ENCODE measurements at places on chromosomes 6 and 20. TPM values are rescaled to one million over a fixed set of nuclear protein-coding genes. Genes with fewer than 3 reads are reported as not detected.

DNA sequence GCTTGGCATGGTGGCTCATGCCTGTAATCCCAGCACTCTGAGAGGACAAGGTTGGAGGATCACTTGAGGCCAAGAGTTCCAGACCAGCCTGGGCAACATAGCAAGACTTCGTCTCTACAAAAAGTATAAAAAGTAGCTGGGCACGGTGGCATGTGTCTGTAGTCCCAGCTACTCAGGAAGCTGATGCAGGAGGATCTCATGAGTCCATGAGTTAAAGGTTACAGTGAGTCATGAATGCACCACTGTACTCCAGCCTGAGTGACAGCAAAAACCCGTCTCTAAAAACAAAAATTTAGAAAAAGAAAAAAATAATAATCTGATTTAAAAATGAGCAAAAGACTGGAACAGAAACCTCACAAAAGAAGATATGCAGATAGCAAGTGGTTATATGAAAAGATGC, 279.7 kb downstream of the RNGTT start:
- no peaks in the 10 kb centered on the region for H3K36me3 ChIP-seq
- no peak overlapping the region for H3K4me3 ChIP-seq
- H3K27ac ChIP-seq, result no peak overlapping the region

- no peaks in the 10 kb centered on the region for H3K36me3 ChIP-seq
- no peak for DNase-seq
- no peak overlapping the region for H3K27ac ChIP-seq
- no peak overlapping the region for H3K4me3 ChIP-seq
- no peaks in the 10 kb centered on the region for H3K27me3 ChIP-seq
Observed at GRCh38 chr6:22363714-22364239, 66.9 kb upstream of the PRL start.

DNA sequence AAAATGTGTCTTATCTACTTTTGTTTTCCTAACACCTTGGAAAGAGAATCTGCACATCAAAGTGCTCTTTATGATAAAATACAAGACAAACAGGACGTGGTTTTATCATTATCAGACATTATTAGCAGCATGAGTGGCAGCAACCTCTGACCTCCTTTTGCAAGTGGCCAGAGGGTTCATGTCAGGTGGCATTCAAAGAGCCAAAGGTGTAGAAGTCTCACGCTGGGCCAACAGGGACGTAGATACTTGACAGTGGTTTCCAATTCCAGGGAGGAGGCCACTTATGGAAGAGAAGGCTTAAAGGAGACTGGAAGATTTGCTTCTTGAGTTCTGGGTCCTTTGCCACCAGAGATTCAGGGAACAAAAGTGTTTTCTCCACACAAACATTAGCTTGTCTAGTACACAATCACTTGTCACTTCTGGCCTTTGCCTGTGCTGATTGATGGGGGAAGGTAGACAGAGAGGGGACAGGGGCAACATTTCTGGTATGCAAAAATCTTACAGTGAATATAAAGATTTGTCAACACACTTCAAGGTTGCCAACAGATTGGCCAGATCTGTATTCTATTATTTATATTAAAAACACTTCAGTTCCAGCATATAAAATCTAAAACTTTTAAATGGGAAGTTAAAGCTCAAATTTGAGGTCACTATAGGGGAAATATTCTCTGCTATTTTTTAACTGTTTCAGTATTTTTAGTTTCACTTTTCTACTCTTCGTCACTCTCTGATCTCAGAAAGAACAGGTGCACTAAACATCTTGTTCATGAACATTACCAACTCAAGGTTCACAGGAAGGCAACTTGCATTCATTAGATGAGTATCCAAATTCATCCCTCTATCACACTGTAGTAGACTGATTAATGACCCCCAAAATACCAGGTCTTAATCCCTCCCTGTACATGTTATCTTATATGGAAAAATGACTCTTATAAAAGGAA, 52.1 kb upstream of the FBXO30 start:
- no peak overlapping the region for H3K27ac ChIP-seq
- no peaks in the 10 kb centered on the region for H3K27me3 ChIP-seq
- H3K4me3 ChIP-seq, result no peak overlapping the region
- H3K36me3 ChIP-seq, result no peaks in the 10 kb centered on the region
- peaks cover 13% of the 10 kb centered on the region for H3K4me1 ChIP-seq
- no peak for DNase-seq

DNA sequence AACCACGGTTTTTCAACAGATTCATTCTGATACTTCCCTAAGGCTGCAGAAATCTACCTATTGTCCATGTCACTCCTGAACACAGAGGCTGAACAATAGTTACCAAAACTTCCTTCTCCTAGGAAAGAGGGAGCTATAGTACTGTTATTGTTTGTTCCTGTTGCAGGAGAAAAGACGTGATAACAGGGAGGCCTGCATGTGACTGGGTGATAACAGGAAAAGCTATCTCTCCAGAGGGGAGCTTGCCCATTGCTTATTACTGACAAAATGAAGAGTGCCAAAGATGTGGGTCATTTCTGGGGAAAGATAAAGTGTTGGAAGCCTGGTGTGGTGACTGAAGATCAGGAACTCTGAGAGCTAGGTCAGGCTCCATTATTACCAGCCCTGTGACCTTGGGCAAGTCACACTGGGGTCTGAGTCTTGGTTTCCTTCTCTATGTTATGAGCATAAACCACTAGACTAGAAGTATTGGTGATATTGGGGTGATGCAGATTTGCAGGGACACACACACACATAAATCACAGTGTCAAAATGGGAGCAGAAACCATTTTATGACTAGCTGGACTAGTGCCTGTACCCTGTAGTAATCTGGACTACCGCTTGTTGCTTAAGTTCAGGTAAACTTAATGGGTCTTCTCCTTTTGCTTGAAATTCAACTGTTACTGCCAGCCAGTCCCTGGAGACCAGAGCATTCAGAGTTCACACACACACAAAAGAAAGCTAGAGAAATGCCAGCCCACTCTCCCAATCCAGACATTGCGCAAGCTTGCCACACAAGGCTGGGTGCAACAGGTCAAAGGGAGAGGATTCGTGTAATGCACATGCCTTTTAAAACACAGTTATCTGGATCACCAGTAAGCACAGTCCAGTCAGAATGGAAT, 136.0 kb upstream of the CNR1 start:
- no peak overlapping the region for H3K27ac ChIP-seq
- DNase-seq, result no peak
- no peak overlapping the region for H3K4me3 ChIP-seq
- H3K27me3 ChIP-seq, result no peaks in the 10 kb centered on the region

DNA sequence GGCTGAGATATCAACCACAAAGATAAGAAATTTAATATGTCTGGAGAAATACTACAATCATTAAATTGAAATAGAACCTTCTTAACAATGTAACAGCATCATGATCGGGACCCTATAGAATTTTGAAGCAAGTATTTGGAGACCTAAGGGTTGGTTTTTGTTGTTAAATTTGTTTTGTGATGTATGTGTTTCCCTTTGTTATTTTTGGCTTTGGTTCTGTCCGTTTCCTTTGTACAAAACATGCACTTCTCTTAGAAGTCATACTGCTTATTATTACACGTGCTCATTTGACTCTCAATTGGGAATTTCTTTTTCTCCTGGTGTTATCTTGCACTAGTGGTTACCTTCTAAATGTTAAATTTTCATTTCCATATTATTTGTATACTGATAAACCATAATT, 4.0 kb upstream of the PLN start:
- H3K27me3 ChIP-seq, result no peaks in the 10 kb centered on the region
- DNase-seq, result no peak
- H3K27ac ChIP-seq, result peak overlapping the region; percentile 89
- H3K4me3 ChIP-seq, result no peak overlapping the region

DNA sequence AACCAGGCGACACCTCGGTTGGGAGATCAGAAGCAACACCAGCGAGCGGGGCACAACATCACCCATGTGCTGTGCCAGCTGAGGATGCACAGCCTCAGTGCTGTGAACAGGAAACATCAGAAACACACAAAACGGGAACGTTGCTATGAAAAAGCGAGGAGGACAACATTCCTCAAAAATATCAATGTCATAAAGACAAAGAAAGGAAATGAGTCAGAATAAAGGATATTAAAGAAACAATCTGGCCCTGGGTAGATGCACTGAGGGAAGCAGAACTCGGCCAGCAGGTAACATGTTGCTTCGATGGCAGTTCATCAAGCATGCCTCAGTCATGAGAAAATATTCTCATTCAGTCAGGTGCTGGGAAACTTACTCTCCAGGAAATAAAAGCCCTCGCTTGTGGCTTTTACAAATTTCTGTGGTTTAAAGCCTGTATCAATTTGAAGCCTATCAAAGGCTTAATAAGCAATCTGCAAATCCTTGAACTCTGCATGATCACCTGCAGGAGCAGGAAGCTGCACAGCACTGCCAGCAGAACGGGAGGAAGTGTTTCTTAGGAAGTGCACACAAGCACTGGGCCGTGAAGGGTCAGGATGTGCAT, 77.5 kb downstream of the GINS1 start:
- H3K36me3 ChIP-seq, result peaks cover 7% of the 10 kb centered on the region
- H3K4me3 ChIP-seq, result no peak overlapping the region
- H3K4me1 ChIP-seq, result peaks cover 10% of the 10 kb centered on the region
- H3K27me3 ChIP-seq, result no peaks in the 10 kb centered on the region

DNA sequence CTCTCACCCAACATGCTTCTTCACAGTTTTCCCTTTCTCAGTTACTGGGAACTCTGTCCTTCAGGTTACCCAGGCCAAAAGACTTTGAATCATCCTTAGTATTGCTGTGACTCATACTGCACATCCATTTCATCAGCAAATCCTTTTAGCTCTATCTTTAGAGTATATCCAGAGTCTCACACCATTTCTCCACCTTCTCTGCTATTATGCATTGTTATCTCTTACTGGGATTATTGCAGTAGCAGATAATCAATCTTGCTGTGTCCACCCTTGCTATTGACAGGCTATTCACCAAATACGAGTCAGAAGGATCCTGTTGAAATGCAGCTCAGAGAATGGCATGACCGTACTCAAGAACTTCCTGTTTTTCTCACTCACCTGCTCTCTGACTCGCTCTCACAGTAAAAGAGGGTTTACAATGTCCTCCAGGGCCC, 57.3 kb downstream of the BCKDHB start:
- H3K4me1 ChIP-seq, result no peaks in the 10 kb centered on the region
- no peak overlapping the region for H3K27ac ChIP-seq
- no peaks in the 10 kb centered on the region for H3K27me3 ChIP-seq
- no peak overlapping the region for H3K4me3 ChIP-seq
- no peaks in the 10 kb centered on the region for H3K36me3 ChIP-seq

DNA sequence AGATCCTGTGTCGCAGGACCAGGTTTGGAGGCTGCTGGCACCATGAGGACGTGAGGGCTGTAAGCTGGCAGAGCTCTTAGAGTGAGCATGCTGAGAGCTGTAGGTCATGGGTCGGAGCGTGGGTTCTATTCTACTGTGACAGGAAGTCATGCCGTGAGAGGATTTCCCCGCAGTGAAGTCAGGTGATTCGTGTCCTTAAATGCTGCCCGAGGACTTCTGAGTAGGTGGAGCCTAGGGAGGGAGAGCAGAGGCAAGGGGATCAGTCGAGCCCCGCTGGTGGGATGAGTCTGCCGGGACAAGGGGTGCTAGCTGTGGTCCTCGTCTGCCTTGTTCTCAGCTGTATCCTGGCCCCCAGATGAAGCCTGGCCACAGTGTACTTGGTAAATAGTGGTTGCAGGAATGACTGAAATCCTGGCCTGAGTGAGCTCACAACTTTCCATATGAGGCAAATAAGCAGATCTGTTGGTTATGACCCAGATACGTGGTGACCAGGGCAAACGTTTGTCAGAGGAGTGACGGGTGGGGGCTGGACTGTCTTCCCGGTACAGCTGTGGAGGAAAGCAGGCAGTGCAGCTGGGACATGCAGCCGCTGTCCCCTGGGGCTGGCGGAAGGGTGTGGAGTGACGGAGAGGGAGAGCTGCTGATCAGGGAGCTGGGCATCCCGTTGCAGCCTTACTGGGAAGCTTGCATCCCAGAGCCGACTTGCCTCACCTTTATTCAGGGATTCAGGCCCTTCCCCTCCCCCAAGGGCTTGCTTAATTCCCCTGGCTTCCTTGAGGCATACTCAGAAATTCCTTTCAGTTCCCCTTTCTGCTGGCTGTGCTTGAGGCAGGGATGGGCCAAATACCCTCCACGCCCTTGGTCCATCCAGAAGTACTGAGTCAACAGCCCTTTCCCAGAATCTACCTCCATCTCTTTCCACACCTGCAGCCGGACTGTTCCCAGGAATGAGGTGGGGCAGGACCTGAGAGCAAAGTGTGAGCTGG, 250.9 kb upstream of the RREB1 start:
- peak overlapping the region; percentile 49 for H3K27ac ChIP-seq
- peaks cover 15% of the 10 kb centered on the region for H3K4me1 ChIP-seq
- DNase-seq, result peak; percentile 65

GRCh38 chr20:25245461-25245860, 2.4 kb upstream of the PYGB start:
- no peaks in the 10 kb centered on the region for H3K36me3 ChIP-seq
- H3K27ac ChIP-seq, result no peak overlapping the region
- H3K4me1 ChIP-seq, result peaks cover 7% of the 10 kb centered on the region
- H3K4me3 ChIP-seq, result no peak overlapping the region

DNA sequence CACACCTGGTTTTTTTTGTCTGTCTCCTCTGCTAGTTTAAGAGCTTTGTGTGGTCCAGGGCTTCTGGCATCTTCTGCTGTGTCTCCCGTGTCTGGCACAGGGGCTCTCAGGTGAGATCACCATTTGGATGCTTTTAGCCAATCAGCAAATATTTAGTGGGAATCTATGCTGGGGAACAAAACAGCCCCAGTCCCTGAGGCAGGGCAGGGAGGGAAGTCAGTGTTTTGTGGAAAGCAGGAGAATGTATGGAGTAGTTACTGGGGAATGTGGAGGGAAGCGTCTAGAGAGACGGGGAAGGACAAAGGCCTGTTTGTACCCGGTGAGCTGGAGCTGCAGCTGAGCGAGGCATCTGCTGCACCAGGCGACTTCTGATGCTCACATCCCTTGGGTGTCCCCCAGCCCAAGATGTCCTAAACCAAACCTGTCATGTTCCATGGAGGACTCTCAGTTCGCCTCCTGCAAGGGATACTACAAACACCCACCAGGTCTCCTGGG, 49.3 kb upstream of the NNAT start:
- no peak overlapping the region for H3K4me3 ChIP-seq
- H3K27me3 ChIP-seq, result no peaks in the 10 kb centered on the region
- no peak overlapping the region for H3K27ac ChIP-seq
- H3K4me1 ChIP-seq, result no peaks in the 10 kb centered on the region

Gene BPIFB2
- not detected for total RNA-seq

Gene LY6G6D
- total RNA-seq, result not detected

Gene RGS17
- 0.21 TPM for total RNA-seq

Gene VGLL2
- 2.9 TPM for total RNA-seq

All from heart right ventricle (tissue), 16 donors.